Stimulated activated CD4-positive, alpha-beta T cell treated with anti-CD3 and anti-CD28 coated beads, TNF-alpha, amount 100 ng/mL, for 4 hours (primary cell): ENCODE measurements at places on chromosomes 6 and 20.

DNA sequence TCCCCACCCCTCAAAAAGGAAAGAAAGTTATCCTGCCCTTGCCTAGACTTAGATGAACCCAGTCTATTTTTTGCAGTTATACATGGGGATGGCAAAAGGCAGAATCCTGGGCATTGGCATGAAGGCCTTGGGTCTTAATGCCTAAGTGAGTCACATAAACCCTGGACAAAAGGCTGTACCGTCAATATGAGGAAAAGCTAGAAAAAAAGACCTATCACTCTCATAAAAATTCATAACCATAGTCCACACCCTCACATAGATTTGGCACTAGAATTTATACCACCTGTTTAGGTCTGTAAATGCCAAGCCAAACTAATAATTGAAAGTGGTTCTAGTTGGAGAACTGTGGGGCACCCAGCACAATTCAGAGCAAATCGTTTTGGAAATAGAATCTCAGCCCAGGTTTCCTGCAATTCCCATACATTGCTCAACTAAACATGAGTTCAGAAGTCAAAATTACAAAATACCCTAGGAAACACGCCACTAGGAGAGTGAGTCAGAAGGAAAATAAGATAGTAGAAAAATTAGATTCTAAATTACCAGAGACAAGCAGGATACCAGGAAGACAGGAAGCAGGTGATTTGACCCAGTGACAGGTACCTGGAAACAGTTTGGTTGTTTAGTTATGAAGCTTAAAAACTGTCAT is 70.4 kb upstream of the FUCA2 start:
- DNase-seq = no peak

- no peak for DNase-seq
Observed at GRCh38 chr20:9551808-9552550, 37.6 kb downstream of the LAMP5 start.

GRCh38 chr6:1385129-1386037 is 4.0 kb upstream of the FOXF2 start:
- no peak for DNase-seq

DNA sequence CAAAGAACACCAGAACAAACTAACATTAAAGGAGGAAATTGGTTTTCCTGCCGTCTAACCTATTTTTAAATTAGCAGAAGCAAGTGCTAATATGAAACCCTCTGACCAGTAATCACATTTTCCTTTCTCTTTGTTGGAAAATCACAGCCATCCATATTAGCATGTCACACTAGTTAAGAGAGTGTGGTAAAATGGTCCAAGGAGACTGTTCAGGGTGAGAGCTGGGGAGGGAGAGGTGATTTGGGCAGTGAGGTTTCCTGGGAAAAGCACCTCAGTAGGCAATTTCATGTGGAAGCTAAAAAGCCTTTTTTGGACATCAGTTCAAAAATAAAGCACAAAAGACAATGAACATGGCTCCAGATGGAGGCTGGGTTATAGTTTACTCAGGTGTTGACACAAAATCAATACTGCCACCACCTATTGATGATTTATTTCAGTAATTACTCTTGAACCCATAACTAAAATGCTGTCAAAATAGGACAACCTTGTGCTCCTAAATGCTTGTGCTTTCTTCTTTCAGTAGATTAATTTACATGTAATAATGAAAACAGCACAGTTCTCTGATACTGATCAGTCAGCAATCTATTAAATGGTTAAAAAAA is 333.2 kb downstream of the SAMD5 start:
- no peak for DNase-seq

DNA sequence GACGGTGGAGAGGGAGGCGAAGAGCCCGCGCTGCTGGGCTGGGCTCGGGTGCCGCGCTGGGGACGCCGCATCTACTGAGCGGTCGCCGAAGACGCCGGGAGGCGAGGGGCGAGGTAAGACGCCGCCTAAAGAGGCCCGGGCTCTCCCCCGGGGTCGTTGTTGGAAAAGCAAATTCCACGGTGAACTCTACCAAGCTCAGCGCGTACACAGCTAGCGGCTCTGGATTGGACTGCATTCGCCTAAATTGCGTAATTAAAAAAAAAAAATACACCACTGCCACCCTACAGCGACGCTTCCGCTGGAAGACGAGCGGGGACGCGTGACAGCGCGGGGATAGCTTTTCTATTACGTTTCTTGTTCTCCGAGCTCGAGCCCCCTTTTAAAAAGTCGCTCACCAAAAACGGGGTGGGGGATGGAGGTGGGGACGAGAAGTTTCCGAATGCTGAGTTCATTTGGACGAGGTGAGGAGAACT is 92.0 kb upstream of the PRDM1 start:
- DNase-seq = peak; percentile 26

- no peak for DNase-seq
Observed at GRCh38 chr20:4471221-4471620, 250.5 kb upstream of the PRND start.

GRCh38 chr20:9334866-9335265 is 179.5 kb upstream of the LAMP5 start:
- DNase-seq = no peak

GRCh38 chr20:4998160-4998651 is 3.1 kb downstream of the SLC23A2 start:
- no peak for DNase-seq

DNA sequence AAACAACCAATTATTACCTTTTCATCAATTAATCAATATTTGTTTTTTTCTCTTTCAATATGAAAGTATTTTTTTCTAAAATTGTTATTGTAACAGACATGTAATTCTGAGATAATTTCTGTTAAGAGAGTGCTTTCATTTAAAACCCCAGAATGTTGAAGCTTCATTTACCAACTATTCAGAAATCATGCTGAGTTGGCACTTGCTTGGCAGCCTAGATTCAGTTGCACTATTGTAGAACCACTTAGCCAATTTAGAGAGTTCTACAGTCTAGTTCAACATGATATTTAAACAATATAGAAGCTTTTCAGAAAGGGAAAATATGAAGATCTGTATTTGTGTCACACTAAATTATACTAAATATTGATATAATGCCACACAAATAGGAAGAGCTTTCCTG is 56.1 kb upstream of the NKAIN2 start:
- DNase-seq = no peak

- no peak for DNase-seq
Observed at GRCh38 chr20:53343448-53343847, 250.2 kb downstream of the ZNF217 start.

- DNase-seq = no peak
Observed at GRCh38 chr6:64486578-64487351, 851.2 kb downstream of the PHF3 start.

DNA sequence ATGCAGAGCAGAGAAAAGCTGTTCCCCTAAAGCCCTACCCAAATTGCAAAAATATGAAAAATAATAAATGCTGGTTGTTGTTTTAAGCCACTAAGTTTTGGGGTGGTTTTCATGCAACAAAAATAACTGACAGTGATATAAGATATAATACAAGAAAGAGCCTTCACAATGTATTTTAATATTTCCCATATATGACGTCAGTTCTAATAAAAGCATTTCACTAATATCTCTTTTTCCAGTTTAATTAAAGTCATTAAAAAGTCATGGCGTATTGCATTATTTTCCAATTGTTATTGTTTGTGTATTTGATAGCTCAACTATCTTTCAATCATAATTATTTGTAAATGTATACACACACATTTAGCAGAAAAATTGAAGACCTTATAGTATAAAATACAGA is 134.7 kb upstream of the EPHA7 start:
- DNase-seq = no peak

- no peak for DNase-seq
Observed at GRCh38 chr20:23360531-23360930, 1.5 kb upstream of the GZF1 start.

DNA sequence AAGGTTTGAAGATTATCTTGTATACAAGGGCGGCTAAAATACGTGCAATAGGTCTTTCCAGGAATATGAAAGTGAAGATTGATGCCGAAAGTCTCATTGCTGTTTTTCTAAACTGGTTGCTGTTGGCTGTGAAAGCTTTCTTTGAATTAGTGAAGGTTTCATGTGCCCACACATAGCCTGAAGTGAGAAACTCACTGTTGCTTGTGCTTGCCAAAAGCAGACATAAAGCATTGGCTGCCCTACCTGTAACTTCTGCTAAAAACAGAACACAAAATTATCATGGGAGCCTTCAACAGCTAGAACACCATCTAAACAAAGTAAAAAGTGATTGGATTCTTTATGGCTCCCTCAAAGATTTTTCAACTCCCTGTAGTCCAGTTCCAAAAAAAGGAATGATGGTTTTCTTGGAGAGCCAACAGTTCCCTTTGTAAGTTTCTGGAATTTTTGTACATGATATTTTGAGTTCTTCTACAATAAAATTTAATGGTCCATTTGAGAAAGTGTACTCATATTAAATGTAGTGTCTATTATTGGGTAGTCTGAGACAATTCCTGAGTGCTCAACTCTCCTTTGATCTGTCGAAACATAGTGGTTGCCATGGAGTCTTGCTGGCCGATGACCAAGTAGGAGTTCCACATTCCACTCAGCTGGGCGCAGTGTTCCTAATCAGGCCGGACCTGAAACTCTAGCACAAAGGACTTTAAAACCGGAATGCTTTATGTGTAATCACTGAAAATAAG is 68.5 kb downstream of the PLEKHG1 start:
- DNase-seq = no peak

DNA sequence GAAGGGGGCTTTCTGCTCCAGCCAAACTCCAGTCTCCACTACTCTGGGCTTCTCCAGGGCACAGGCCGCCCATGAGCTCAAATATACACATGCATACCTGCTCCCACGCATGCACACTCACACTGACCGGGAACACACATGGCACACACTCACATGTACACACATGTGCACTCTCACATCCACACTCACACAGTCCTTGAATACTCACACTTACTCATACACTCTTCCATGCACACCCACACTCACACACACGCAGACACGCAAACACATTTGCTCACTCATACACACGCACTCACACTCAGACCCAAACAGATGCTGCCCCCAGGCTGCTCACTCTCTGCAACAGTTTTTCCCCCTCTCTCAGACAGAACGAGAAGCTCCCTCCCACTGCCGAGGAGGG is 7.0 kb downstream of the GDAP1L1 start:
- no peak for DNase-seq

GRCh38 chr6:8085053-8085511 is 17.3 kb downstream of the EEF1E1 start:
- DNase-seq = no peak

DNA sequence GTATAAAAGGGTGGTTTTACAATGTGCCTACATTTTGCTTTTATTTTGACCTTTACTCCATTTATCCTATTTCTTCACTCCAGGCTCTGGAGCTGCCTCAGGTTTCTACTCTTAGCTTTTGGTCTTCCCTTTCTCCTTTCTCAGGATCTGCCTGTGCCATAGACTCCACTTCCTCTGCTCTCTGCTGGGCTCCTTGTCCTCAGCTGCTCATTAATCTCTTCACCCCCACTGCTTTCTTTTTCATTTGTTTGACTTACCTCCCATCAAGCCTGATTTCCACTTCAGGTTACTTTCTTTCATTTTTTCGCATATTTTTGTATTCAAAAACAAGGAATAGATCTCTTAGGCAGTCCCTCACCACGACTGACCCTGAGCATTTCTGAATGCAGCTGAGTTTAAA is 106.8 kb downstream of the COL19A1 start:
- DNase-seq = no peak

- no peak for DNase-seq
Observed at GRCh38 chr6:152089992-152090391, 282.5 kb downstream of the ESR1 start.

GRCh38 chr6:20769631-20770030 is 235.4 kb downstream of the CDKAL1 start:
- no peak for DNase-seq

DNA sequence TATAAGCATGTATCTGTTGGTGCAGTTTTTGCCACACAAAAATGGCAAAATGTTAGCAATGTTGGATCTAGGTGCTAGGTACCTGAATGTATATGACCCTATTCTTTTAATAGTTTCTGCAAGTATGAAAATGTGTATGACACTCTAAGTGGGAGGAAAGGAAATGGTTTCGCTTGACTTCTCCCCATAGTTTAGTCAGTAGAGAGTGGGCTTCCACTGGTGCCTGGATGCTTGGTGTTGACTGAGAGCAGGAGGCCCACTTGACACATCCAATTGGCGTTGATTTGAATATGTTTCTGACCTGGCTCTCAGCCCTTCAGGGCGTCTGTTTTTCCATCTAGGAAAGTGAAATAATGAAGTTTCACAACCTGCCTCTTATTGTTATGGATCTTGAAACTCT is 41.8 kb upstream of the GABRR1 start:
- DNase-seq = no peak

GRCh38 chr6:165695722-165696515 is 32.9 kb upstream of the PDE10A start:
- no peak for DNase-seq

- peak; percentile 64 for DNase-seq
Observed at GRCh38 chr6:144149894-144150709, at the start of gene STX11. STX11 (plus strand) TSS chr6:144150517; CDS start chr6:144186628, 36,111 bp downstream.

- no peak for DNase-seq
Observed at GRCh38 chr6:157459327-157459726, 78.3 kb downstream of the ZDHHC14 start.

GRCh38 chr20:45408646-45409213 is 641 bp downstream of the DBNDD2 start:
- DNase-seq = no peak

- DNase-seq = no peak
Observed at GRCh38 chr6:38169977-38170526, 350.5 kb downstream of the ZFAND3 start.

DNA sequence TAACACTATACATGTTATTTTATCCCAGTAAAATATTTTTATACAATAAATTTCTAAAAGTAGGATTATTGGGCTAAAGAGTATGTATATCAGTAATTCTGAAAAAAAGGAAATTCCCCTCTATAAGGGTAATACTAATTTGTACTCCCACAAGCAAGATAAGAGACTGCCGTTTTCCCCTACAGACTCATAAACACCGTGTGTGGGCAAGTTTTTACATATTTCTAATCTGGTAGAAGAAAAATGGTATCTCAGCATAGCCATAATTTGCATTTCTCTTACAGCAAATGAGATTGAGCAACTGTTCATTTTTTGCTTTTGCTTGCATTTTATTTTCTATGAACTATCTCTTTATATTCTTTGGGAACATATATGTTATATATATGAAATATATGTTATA is 26.0 kb upstream of the MYMX start:
- no peak for DNase-seq
